ENCODE measurements at places on chromosomes 2 and 18. TPM values are rescaled to one million over a fixed set of nuclear protein-coding genes. Genes with fewer than 3 reads are reported as not detected.

ST8SIA5 gene
- 1.9 TPM for total RNA-seq

CLEC4F gene
- total RNA-seq, result not detected

DNA sequence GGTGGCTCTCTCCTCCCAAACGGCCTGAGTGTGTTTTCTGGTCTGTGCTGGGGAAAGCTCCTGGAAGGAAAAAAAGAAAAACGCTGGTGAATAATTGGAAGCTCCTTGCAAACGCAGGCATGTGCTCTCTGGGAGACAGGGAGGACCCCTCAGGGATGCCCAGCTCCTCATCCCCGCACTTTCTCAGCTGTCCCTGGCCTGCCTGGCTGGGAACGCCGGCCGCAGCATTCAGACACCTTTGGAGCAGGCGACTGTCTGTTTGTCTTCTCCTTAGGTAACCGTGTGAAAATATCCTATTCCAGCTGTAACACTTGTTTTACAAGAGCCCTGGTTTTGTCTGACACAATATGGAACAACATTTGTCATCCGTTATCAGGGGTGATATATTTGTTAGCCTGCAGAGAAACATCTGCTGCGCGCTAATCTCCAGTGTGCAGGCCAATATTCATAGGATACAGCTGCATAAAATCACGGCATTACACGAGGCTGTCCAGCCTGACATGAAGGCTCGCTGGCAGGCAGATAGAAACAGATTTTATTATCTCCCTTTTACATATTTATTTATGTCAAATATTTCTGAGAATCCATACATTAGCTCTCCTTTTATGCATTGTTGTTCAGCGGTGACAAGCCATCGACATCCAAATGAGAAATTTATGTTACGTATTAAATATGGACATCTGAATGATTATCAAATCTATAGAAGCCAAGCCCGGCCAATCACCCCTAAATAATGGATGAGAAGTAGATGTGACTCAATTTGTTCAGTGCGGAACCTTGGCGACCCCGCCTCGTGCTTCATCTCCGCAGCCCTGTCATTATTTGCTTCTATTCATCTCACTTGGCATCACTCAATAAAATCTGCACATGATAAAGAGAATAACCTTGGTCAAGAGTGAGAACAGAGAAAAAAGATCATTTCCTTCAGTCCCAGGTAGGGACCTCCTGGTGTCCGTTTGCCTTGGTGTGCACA lies 675.1 kb upstream of the SALL3 start:
- DNase-seq, result no peak

DNA sequence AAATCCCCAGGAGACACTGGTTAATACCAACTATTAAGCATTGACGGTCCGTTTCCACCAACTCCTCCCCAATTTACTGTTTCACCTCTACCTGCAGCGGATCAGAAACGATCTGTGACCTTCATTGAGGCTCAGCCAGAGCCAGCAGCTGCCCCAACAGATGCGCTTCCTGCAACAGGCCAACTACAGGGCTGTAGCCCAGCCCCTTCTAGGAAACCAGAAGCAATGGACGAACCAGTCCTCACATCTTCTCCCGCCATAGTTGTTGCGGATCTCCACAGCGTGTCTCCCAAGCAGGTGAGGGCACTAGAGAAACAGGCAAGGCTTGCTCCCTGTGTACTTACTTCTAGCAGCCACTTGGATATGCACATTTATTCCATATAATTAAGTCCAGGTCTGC lies 8.5 kb upstream of the RPE start:
- no peak for DNase-seq

DNA sequence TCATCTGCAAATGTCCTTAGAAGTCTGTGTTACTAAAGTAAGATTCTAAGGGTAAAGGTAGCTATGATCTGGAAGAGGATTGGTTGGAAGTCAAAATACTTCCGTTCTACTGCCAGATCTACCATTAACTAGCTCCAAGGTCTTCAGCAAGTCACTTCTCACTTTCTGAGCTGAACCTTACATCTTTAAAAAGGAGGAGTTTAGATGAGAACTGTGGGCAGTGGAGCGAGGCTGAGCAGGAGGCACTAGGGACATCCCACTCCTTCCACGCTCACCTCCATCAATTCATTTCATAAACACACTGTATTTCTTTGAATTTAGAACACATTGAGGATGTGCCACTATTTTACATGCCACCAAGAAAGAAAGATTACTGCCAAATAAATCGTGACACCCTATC lies 143.0 kb downstream of the ABCA12 start:
- DNase-seq, result no peak

DNA sequence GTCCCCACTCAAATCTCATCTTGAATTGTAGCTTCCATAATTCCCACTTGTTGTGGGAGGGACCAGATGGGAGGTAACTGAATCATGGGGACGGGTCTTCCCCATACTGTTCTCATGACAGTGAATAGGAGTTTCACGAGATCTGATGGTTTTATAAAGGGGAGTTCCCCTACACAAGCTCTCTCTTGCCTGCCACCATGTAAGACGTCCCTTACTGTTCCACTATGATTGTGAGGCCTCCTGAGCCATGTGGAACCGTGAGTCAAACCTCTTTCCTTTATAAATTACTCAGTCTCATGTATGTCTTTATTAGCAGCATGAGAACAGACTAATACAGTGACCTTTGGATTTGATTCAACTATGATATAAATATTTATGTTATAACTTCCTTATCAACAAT lies 78.0 kb downstream of the CYRIA start:
- no peak for DNase-seq

All from type B pancreatic cell (in vitro differentiated cells).